ENCODE measurements at places on chromosomes 4 and X.

DNA sequence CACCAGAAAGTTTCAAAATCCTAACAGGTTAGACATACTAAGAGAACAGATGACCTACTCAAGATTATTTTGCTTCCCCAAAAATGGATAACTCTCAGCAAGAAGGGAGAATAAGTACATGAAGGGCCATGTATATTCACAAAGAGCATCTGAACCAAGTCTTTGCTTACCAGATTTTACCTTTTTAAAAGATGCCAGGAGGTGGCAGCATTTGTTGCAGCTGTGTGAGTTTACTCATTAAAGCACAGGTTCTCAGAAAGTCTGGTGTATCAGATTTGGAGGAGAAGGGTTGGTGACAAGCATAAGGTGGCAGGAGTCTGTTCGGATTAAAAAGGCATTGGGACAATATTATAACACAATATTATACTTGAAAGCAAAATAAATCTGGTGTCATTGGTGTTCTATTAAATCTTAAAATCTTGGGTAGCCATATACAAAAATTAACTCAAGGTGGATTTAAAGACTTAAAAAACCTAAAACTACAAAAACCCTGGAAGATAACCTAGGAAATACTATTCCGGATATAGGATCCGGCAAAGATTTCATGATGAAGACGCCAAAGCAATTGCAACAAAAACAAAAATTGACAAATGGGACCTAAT, 51.3 kb upstream of the NFKB1 start:
- DNase-seq, result peak; percentile 25

DNA sequence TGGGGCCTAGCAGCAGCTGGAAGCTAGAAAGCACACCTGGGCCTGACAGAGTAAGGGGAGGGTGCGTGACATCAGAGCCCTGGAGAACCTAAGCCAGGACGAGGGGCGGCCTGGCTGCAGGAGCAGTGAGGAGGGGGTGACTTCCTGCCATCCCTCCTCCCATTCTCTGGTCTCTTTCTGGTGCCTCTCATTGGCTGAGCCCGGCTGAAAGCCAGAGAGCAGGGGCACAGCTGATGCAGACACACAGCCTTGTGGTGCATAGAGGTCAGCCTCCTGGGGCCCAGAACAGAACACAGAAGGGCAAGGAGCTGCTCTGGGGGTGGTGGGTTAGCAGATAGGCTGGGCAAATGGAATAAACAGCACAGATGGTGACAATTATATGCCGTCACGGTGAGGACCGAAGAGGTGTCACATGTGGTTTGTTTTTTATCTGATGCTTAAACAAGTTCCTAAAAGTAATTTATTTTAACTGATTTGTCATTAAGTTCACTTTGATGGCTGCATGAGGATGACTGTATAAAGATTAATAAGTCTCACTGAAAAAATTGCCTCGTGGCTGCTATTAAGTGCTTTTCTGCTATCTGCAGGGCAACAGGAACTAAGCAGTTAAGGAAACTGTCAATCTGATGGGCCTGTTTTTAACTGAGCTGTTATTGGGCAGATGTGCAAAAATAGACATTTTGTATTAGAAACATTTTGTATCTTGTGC, 102.0 kb downstream of the FNIP2 start:
- DNase-seq, result no peak

GRCh38 chrX:14030174-14030530, 460 bp upstream of the GEMIN8 start:
- no peak for DNase-seq

DNA sequence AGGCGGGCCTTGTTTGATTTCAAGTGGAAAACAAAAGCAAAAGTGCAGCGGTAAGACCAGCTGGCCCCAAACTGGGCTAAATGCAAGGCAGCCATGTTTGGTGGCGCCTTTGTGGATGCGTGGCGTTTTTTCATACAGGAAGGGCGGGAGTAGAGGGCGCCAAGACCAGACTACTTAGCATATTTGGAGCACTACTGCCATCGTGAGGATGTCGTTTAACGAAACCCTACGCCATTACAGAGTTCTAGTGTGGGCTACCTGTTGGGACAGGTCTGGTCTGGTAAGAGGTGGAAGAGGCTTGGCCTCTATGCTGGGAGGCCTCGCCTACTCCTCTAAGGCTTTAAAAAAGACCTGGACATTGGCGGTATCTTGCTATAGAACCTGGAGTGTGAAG, 230.7 kb upstream of the STK26 start:
- DNase-seq, result no peak

DNA sequence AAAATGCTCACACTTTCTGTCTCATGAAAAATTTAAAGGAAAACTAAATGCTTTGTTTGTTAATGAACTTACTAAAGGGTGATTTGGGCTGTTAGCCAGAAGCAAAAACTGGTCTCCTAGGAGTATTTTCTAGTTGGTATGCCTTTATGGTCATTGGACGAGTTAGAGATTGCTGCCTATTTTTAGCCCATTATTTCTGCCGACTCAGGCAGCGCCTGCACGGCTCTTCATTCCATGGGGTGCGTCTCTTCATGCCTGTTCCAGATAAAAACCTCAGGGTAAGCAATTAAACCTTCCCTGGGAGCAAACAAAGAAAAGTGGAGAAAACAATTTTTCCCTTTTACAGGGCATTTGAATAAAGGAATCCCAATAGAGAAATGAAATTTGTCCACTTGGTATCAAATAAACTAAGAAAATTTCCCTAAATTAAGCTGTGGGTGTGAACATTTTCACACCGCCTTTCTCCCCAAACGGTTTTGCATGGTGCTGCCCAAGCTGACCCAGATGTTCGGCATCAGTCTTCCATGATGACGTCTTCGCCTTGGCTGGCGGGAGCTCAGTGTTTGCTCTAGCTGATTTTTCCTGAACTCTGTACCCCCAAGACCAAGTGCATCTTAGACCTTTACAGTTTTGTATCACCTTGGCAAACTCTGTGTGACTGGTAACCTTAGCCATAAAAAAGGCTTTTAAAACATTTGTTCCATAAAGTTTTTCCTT, 61.7 kb upstream of the ADGRG2 start:
- DNase-seq, result no peak

DNA sequence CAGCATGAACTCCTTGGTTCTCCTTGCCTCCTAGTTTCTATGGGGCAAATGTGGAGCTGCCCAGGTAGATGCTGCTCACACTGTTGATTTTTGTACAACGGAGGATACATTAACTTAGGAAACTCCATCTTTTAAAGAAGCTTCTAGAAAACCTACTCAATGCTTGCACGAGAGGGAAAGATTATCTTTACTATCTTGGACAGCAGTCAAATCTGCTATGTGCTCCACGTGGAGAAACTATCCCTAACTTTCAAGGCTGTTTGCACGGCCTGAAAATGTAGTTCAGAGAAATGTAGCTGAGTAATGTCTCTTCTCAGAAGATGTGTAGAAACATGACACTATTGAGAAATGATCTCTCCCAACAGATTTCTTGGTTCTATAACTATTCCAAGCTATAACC, 1530.9 kb upstream of the PABPC4L start:
- no peak for DNase-seq

DNA sequence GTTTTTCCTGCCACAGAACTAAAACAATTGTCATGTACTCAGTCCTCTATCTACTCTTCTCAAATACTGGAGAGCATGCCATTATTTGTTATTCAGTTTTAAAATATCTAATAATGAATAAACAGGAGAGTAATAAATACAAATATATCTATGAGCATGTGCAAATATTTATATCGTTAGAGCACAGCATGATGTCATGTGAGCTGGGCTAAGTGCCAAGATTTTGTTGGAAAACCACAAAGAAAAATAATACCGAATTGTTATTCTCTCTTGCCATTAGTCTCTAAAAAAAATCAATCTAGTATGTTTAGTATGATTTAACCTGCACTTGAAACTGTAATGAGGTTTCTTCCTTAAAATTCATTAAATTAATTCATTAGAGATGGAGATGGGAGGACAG, 97.3 kb downstream of the DDX60 start:
- no peak for DNase-seq

DNA sequence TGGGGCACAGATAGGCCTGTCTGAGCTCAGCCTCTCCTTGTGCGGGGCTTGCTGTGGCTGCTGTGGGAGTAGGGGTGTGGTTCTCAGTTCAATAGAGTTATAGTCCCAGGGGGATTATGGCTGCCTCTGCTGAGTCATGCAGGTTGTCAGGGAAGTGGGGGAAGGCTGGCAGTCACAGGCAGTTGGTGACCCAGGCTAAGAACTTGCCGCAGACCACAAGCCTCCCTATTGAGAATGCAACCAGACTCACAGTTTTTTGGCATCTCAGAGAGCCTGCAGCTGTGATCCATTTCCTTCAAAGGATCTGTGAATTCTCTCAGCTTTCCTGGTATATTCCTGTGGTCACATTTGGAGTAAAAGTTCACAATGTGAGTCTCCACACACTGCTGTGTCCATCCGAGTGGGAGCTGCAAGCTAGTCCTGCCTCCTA, 364.9 kb downstream of the ZNF674 start:
- no peak for DNase-seq

DNA sequence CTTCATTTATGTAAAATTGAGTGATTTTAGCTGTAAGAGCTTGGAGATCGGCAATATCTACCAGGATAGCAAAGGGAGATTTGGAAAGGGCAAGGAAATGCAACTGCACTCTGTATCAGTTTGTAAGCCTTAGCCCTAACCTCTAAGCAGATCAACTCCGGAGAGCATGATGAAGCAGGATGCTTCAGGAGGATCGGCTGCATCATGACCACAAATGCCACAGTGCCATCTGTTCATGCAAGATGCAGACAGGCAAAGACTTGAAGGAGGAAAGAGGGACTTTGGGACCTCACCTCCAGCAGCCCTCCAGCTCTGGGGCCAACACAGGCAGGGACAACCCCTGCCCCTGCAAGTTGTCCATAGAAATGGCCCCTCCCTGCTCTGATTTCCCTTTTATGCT, 377.6 kb upstream of the GATB start:
- no peak for DNase-seq

DNA sequence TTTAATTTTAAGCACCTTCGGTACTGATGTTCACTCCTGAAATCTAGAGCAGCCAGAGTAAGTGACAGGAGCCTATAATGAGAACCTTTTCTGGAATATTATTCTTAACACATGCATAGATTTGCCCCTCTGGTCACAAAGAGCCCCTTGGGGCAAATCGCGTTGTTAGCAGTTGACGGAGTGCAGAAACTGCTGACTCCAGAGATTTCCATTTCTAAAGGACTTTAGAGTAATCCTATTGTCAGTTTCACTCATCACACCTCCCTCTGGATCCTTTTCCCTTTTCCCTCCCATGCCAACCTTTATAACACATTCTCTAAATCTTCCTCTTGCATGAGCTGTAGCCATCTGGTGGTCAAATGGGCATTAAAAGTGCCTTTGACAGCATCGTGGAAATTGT, 264.9 kb upstream of the PRPS2 start:
- DNase-seq, result no peak

GRCh38 chr4:66555301-66555700, 885.0 kb upstream of the EPHA5 start:
- no peak for DNase-seq

- DNase-seq, result no peak
Observed at GRCh38 chr4:112860830-112861690, 188.4 kb upstream of the ANK2 start.

- DNase-seq, result no peak
Observed at GRCh38 chr4:101155368-101155767, 192.0 kb downstream of the PPP3CA start.

DNA sequence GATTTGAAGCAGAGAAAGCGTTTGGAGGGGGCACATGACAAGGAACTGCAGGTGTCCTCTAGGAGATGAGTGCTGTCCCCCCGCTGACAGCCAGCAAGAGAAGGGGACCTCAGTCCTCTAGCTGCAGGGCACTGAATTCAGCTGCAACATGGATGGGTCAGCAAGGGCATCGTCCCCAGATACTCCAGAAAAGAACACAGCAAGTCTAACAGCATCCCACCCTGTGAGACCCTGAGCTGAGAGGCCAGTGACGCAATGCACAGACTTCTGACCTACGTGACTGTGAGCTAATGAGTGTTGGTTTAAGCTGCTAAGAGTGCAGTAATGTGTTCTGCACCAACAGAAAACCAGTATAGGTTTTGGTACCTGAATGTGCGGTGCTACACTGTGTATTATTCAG, 11.6 kb upstream of the CENPVL2 start:
- DNase-seq, result no peak

- DNase-seq, result no peak
Observed at GRCh38 chrX:13764765-13765164, 30.2 kb downstream of the OFD1 start.

DNA sequence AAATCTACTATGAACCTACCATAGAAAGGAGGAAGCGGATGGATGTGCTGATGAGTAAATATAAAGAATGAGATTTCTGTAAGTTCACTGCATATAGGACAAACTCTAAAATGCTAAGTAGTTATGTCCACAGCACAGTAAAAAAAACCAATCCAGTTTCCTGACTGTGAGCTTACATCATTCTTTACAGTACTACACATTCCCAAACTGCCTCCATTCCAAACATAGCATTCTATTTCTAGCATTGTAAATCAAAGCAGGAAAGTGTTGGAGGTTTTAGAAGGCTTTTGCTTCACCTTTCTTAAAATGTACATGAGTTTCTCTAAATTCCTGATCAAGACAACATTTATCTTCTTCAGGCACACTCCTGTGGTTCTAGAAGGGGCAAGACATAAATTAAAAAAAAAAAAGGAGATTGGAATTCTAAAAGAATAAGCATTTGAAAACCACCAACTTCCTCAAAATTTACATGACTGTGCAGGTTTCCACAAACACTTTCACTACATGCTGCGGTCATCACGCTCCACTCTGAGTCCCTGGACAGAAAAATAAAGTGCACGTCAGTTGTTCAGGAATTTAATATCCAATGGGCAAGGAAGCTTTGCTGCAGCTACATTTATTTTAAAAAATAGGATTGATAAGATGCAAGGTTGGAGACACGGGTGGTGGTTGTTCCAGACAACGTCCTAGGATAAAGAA, 297.6 kb upstream of the STS start:
- no peak for DNase-seq

DNA sequence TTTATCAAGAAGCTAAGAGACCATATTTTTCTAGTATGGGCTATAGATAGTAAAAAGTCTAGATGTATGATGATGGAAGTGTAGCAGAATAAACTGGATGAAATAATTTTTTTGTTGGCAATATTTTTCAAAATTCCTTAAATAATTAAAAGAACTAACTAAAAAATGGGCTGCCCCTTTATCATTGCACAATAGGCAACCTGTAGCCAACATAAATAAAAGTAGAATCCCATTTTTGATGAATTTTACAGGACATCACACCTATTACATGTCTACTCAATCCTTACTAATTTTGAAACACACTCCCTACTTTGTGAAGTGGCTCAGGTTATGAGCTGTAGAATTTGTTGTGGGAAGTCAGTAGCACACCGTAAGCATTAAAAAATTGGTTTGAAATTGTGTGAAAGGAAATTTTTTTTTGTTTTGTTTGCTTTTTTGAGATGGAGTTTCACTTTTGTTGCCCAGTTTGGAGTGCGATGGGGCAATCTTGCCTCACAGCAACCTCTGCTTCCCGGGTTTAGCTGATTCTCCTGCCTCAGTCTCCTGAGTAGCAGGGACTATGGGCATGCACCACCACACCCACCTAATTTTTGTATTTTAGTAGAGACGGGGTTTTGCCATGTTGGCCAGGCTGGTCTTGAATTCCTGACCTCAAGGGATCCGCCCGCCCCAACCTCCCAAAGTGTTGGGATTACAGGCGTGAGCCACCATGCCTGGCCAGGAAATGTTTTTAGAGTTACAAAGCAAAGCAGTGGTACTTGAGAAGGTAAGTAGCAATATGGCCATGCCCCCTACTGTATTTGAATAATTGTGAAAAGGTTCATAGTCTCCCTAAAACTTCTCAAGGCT, 8.9 kb upstream of the RUFY3 start:
- no peak for DNase-seq
